HAP-1 (cell line): ENCODE measurements at places on chromosomes 6 and 20.

- DNase-seq = no peak
Measured at GRCh38 chr20:38805958-38806854, 709 bp downstream of the PPP1R16B start.

GRCh38 chr6:50826037-50826761 lies 7.5 kb downstream of the TFAP2B start:
- DNase-seq = no peak

GRCh38 chr20:61185181-61185580 lies 66.9 kb upstream of the CDH4 start:
- DNase-seq = no peak

DNA sequence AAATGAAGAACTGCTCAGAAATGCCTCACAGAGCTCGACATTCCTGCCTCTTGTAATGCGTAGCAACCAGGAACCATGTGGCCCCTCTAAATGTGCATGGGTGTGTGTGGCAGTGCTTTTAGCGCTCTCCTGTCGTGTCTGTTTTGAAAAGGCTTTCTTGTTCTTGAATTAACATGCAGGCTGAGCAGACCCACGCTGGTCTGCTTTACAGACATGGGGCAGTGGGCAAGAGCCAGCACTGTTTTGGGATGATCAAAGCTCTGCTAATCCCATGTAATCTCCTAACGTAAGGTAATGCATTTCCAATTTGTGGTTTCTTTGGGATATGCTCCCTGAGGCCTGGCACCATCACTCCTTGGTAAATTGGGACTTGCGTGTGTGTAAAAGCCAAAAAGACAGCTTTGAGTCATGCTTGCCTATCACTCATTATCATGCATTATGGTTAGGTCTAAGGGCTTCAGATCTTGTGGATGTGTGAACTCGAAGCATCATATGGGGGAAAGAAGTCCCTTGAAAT lies 11.8 kb downstream of the RIPOR2 start:
- no peak for DNase-seq

DNA sequence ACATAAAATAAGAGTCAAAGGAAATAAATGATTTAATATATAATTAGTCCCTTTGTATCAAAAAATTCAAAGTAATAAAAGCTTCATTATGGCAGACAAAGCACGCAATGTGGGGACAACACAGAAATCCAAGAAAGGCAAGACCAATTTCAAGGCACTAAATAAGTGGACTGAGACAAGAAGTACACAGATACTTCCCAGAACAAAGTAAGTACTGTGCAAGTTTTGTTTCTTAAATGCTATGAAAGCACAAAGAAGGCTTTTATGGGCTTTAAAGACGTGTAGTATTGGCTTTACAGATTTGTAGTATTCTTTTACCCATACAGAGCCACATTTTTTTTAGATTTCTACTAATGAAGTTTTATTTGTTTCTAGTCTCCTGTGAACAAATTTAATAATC lies 174.6 kb downstream of the TRDN start:
- no peak for DNase-seq

DNA sequence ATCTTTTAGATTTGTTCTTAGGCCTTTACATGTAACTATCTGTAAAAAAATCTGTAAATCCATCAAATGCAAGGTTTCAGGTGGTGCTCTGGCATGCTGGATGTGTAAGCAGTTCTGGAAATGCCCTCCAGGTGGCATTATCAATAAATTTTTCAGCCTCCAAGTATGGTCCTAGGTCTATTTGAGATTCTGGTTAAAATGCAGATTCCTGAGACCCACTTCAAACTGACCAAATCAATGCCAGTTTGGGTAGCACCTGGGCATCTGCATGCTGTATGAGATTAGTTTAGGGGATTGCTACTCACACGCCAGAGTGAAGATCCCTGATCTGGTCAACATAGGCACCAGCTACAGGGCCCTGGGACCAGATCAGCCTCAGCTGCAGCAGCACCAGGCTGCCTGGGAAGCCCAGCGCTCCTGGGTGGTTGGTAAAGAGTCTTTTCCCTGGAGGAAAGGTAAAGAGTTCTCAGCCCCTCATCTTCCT lies 507.3 kb upstream of the CITED2 start:
- peak; percentile 58 for DNase-seq

DNA sequence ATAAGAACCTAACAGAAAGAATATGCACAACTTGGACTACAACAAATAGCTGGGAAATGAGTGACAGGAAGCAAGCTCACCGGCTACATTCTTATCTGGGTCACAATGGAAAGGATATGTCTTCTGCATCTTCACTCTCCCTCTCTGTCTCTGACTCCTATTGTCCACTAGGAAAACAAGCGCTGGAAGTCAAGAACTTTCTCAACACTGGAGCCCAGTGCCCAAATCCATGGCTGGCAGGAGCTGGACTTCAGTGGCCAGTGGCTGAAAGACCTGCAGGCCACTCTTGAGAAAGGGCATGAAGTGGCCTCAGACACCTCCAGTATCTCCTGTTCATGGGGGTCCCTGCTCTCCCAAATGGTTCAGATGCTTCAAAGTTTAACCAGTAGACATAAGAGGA lies 62.0 kb downstream of the FAM50B start:
- DNase-seq = no peak
